ENCODE measurements at places on chromosomes 5 and 9.

DNA sequence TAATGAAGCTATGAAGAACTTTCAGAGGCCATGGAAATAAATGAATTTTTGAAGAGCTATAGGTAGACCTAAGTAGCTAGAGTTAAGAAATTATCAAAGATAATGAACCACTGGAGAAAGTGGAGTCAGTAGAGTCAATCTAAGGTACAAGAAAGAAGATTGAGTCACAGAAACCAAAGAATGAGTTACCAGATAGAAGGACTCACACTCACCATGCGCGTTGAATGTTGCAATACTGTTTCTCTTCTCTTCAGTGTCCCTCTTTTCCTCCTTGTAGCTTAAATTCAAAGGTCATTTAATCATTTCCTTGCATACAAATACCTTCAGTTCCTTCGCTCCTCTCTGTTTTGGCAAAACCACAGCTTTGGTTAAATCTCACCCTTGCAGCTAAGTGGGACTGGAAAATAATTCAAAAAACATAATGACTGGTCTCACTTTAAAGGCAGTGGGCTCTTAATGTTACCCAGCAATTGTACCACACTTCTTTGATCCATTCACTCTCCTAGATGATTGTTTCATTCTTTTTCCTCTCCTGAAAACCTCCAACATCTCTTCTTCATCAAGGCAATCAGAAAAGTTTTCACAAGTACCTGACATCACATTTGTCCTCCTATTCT, 58.3 kb downstream of the NIPBL start:
- DNase-seq: no peak

- DNase-seq: no peak
Observed at GRCh38 chr9:9124616-9125015, 1325.0 kb upstream of the DMAC1 start.

DNA sequence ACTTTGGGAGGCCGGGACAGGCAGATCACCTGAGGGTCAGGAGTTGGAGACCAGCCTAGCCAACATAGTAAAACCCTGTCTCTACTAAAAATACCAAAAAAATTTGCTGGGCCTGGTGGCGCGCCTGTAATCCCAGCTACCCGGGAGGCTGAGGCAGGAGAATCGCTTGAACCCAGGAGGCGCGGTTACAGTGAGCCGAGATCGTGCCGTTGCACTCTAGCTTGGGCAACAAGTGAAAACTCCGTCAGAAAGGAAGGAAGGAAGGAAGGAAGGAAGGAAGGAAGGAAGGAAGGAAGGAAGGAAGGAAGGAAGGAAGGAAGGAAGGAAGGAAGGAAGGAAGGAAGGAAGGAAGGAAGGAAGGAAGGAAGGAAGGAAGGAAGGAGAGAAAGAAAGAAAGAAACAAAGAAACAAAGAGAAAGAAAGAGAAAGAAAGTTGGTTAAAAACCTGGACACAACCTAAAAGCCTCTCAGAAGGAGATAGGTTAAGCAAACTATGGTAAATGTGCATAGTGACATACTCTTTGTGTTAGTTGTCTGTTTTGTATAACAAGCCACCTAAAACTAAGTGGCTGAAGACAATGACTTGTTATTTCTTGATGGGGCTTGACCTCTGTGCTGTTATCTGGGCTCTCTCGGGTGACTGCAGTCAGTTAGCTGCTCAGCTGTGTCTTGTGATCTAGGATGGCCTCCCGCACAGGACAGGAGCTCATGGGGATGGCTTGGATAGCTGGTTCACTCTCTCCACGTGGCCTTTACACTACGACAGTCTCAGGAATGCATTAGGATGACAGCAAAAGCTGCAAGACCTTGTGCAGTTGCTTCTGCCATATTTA, 8.0 kb upstream of the MYO10 start:
- no peak for DNase-seq

DNA sequence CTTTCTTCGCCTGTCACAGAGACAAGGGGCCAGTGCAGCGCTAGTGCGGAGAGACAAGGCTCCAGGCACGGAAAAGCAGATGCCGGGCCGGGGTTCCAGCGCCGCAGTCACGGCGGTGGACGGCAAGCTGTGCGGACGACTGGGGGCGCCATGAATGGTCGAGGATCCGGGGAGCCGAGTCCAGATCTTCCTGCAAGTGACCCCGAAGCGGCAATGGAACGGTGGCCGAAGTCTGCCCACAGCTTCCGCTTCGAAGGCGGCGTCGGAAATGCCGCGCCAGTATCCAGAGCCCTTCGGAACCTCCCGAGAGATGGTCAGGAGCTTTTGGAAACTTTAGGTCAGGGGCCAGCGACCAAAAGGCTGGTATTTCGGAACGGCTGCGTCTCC, 601 bp upstream of the FAF2 start:
- DNase-seq: no peak

DNA sequence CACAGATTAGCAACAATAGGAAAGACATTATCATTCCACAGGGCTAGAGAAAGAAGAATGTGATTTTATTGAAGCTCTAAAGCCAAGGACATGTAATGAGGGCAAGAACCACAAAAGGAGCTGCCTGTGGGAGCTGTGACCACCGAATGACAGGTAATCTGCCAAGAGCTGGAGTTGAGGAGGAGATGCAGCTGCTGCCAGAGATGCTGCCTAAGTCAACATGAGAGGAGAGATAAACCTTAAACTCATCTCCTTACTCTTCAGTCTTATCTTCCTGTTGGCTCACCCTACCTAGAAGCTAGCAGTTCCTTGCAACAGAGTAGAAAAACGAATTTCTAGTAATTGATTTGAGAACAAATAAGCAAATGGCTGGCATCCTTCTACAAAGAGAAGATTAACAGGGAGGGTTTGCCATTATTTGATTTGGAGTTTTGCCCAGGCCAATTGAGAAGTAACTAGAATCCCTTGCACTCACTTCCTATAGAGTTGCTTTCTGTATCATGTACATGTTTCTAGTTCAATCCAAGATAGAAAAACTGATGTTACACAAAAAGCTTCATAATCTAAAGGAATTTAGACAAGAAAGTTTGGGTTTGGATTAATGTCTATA, 539.2 kb downstream of the TLE1 start:
- peak; percentile 59 for DNase-seq

GRCh38 chr5:36371366-36371765, 69.7 kb upstream of the RANBP3L start:
- no peak for DNase-seq

GRCh38 chr9:125317704-125318103, 56.1 kb downstream of the GAPVD1 start:
- DNase-seq: no peak

DNA sequence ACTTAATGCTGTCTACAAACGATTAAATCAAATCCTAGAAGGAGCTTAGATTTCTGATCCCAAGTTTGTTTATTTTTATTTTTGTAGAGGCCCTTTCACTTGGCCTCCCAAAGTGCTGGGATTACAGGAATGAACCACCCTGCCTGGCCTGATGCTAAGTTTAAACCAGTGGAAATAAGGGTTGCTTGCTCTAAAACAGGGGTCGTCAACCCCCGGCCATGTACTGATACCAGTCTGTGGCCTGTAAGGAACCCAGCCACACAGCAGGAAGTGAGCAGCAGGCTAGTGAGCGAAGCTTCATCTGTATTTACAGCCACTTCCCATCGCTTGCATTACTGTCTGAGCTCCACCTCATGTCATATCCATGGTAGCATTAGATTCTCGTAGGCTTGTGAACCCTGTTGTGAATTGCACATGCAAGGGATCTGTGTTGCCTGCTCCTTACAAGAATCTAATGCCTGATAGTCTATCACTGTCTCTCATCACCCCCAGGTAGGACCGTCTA, 11.4 kb downstream of the TTC1 start:
- DNase-seq: no peak

GRCh38 chr5:109191153-109191558, 218.6 kb downstream of the PJA2 start:
- no peak for DNase-seq

DNA sequence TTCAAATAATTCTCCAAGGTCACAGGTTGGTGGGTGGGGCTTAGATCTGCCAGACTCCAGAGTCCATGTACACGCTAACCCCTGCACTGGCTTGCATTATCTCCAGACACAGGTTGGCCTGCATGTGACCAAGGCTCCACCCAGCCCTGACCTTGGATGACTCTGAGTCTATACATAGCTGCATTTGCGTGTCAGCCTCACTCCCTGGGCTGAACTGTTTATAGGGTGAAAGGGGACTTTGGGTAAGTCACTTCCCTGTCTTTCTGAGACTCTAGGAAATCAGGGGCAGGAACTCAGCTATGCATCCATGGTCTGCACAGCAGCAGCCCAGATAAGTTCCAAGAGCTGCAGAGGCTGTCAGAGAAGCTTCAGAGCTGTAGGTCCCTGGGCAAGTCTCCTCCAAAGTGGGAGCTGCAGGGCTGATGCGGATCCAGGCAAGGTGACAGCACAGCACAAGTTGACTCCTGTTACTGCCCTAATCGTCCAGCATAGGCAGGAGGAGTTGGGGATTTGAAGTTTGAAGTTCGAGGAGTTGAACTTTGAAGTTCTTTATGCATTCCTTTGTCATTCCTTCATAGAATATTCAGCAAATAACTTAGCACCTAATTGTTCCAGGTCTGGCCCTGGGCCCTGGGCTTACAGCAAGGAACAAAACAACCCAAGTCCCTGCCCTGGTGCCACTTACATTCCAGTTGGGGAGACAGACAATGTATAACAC, 53.4 kb downstream of the SLC22A5 start:
- DNase-seq: no peak

DNA sequence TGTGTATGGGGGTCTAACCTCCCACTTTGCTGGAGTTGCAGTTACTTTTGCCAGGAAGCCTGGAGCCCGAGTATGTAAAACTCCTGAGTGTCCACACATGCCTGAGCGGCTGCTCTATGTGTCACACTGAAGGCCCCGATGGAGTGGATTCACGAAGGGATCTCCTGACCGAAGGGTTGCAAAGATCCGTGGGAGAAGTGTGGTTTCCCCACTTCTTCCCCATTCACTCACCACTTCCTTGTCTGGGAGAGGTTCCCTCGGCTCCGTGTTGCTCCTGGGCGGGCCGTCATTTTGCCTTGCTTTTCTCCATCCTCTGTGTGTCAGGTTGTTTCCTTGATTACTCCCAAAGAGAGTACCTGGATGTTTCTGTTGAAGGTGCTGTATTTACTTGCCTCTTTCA, 16.2 kb upstream of the IL3 start:
- DNase-seq: no peak

GRCh38 chr9:109771087-109771486, 8.9 kb upstream of the PALM2AKAP2 start:
- no peak for DNase-seq

GRCh38 chr9:107024193-107024592, 161.2 kb downstream of the ZNF462 start:
- no peak for DNase-seq
